ENCODE measurements at places on chromosomes 6 and 20.
A peak's percentile ranks its signal among the peaks of the same experiment; 100 is the strongest.

- DNase-seq, result no peak
- peaks cover 25% of the 10 kb centered on the region for H3K4me1 ChIP-seq
- H3K27me3 ChIP-seq, result no peaks in the 10 kb centered on the region
- H3K36me3 ChIP-seq, result peaks cover 2% of the 10 kb centered on the region
- peak overlapping the region; percentile 94 for H3K4me3 ChIP-seq
Measured at GRCh38 chr20:33444797-33445560, 1.4 kb upstream of the SNTA1 start.

DNA sequence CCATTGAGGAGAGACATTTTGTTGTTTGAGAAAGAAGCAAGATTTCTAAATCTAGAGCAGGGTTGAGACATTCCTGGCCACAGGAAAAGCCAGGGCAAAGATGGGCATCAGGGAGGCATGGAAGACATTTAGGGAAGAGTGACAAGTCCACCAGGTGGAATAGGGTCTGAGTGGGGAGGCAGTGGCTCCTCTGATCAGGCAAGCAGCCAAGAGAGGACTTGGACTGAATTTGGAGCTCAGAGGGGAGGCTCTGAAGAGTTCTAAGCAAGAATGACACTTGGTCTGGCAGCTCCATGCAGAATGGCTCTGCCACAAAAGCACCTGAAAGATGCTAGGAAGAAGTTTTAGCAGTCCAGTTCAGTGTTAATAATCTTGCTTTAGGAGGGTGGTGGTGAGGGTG, 120.8 kb downstream of the FYN start:
- DNase-seq, result no peak
- peaks cover 7% of the 10 kb centered on the region for H3K36me3 ChIP-seq
- H3K4me1 ChIP-seq, result peaks cover 57% of the 10 kb centered on the region
- H3K27me3 ChIP-seq, result no peaks in the 10 kb centered on the region

DNA sequence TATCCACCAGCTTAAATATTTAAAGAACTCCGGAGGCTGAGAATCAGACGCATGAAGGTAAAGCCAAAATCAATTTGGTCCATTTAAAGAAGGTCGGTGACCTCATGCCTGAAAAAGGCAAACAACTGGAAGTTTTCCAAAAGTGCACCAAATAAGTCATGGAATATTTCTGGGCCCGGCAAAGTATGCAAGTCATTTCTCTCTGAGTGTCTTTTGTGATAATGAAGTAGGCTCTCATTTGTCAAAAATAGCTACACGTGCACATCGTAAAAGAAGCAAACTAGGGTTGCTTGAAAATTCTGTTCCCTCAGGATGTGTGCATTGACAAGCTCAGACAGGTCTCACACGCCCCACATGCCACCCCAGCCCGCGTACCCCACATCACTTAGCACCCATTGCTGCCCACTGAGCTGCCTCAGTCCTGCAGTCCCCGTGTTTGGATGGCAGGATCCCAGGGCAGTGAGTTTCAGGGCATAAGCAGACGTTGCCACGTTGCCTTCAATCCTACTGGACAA, 20.5 kb upstream of the PYGB start:
- no peak overlapping the region for H3K4me3 ChIP-seq
- H3K4me1 ChIP-seq, result peaks cover 12% of the 10 kb centered on the region
- no peak overlapping the region for H3K27ac ChIP-seq
- no peak for DNase-seq

DNA sequence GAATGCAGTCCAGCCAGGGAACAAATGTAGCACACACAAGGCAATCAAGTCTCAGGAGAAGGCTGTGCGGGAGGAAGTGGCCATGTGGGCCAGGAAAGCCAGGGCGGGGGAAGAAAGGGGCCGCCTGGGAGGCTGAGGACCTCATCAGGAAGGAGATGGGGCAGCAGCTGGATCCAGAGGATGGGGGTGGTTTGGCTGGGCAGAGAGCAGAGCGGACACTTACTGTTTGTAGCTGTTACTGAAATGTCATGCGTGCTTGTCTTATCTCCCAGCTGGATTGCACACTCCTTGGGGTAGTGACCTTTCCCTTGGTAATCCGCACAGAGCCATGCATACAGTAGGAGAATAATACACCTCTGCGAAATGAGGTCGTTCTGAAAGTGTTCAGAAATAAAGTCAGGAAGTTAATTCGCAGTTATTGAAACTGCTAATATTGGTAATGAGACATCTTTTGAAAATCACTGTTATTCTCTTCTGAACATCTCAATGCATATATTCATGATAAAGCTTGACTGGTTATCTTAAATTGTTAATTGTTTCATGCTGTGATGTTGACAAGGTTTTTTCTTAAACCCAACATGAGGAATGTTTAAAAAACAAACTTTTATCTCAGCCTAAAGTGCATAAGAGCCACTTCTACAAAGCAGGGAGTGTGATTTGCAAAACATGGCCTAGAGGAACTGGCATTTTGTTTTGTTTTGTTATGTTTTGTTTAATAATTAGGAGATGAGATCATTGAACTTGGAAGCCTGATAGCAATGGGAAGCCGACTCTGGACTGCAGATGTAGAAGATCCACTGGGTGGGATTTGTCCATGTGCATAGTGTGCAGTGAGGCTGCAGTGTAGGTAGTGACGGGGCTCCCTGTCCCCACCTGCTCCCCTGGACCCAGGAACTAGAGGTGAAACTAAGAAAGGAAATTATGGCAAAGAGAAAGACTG, 18.0 kb upstream of the MAP3K4 start:
- no peaks in the 10 kb centered on the region for H3K4me1 ChIP-seq
- DNase-seq, result no peak
- peaks cover 7% of the 10 kb centered on the region for H3K27me3 ChIP-seq
- H3K4me3 ChIP-seq, result no peak overlapping the region
- H3K36me3 ChIP-seq, result no peaks in the 10 kb centered on the region
- H3K27ac ChIP-seq, result no peak overlapping the region

DNA sequence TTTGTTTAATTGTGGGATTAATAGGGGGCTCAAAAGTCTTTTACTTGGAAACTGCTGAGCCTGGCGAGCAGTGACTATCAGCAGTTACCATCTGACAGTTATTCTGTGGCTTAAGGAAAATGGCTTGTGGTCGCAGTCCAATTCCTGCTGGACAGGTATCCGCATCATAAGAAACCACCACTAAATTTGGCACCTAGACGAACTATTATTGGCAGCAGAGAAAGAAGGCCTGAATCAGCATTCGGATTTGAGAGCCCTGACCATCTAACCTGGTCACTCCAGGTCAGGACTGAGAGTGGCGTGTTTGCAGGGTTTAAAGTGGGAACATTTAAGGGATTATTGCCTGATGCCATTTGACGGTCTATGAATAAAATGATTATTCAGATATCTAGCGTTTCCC, 146.4 kb downstream of the RPS12 start:
- H3K4me3 ChIP-seq, result no peak overlapping the region
- H3K4me1 ChIP-seq, result peaks cover 4% of the 10 kb centered on the region
- no peaks in the 10 kb centered on the region for H3K36me3 ChIP-seq
- H3K27me3 ChIP-seq, result peaks cover 15% of the 10 kb centered on the region
- no peak for DNase-seq

- no peak overlapping the region for H3K4me3 ChIP-seq
- no peak for DNase-seq
Measured at GRCh38 chr20:52168116-52168515, 23.5 kb downstream of the ZFP64 start.

DNA sequence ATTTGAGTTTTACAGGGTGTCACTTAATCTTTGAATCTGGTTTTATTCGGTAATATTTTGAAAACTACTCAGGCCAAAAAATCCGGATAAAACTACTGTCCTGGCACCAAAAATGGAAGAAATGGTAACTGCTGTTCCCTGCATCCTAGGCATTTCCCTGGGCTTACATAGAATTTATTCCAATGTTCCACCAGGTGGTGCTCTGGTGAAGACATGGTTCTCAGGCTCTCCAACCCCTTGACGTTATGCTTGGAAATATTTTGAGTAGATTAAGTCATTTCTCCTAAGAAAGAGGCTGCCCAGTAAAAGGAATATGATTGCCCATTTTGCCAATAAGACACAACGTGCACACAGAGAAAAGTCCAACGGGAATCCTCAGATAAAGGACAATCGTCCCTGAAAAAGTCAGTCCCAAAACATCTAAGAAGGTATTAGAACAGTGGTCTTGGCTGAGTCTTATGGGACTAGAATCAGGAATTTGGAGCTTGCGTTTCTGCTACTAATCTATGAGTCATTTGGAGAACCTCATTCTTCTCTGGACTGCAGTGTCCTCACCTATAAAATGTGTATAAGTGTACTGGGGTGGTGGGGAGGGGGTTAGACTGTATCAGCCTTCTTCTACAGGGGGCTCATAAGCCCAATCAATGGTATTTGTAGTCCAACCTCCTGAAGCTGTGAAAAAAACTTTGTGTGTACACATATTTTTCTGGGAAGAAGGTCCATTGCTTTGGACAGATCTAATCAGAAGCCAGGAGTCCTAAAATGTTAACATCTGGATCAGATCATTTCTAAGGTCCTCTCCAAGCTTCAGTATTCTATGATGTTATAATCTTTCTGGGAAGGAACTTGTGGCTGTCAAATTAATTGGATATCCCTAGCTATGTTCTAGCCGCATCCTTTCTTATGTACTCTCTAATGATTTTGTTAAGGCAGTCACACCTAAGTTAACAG, 131.0 kb upstream of the BMP2 start:
- H3K4me1 ChIP-seq, result no peaks in the 10 kb centered on the region
- H3K27me3 ChIP-seq, result peaks cover 2% of the 10 kb centered on the region
- H3K36me3 ChIP-seq, result no peaks in the 10 kb centered on the region
- H3K27ac ChIP-seq, result no peak overlapping the region
- DNase-seq, result no peak

GRCh38 chr20:11849270-11849915, 68.3 kb upstream of the BTBD3 start:
- no peaks in the 10 kb centered on the region for H3K36me3 ChIP-seq
- no peaks in the 10 kb centered on the region for H3K4me1 ChIP-seq
- H3K27ac ChIP-seq, result no peak overlapping the region
- H3K4me3 ChIP-seq, result no peak overlapping the region
- no peak for DNase-seq

- H3K4me1 ChIP-seq, result peaks cover 4% of the 10 kb centered on the region
- no peak overlapping the region for H3K4me3 ChIP-seq
- DNase-seq, result no peak
- no peaks in the 10 kb centered on the region for H3K36me3 ChIP-seq
- H3K27ac ChIP-seq, result no peak overlapping the region
- peaks cover 13% of the 10 kb centered on the region for H3K27me3 ChIP-seq
Measured at GRCh38 chr6:70371454-70372105, 41.7 kb upstream of the FAM135A start.

DNA sequence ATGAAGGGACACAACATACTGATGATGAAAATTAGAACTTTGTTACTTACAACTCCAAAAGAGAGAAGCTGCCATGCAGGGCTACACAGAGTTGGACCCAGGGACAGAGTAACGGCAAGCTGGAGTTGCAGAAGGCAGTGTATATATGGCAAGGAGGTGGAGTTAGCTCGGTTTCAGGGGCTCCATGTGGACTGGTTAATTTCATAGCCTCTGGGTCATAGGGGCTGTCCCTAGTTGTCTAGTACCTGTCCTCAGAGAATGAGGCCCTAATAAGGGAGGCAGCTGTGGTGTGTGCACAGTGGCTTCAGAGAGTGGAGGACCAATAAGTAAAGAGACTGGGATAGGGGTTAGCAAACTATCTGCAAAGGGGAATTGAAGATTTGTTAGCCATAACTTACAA, 7.9 kb upstream of the ZSCAN12 start:
- H3K4me1 ChIP-seq, result no peaks in the 10 kb centered on the region
- no peak overlapping the region for H3K4me3 ChIP-seq
- H3K27me3 ChIP-seq, result peaks cover 16% of the 10 kb centered on the region
- no peaks in the 10 kb centered on the region for H3K36me3 ChIP-seq
- no peak for DNase-seq

DNA sequence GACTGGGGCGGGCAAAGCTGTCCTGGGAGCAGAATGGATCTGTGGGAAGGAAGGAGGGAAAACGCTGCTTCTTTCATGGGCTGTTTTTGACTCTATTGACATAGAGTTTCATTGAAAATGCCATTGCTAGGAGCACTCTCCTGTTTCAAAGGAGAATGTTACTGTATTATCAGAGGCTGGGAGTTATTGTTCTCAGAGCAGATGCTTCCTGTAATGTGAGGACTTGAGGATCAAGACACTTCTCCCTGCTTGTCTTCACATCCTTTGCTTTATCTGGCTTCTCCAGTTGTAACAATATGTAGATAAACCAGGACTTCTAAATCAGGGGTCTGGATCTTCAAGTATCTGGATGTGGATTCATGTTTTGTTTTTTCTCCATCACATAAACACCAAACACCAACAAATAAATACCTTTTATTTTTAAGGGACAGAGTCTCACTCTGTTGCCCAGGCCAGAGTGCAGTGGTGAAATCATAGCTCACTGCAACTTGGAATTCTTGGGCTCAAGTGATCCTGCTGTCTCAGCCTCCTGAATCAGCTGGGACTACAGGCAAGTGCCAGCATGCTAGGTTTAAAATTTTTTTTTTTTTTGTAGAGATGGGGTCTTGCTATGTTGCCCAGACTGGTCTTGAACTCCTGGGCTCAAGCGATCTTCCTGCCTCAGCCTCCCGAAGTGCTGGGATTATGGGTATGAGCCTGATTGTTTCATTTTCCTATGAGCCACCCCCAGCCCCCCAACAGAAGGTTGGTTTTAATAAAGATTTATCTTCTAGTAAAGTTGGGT, 3.9 kb downstream of the CD109 start:
- DNase-seq, result no peak
- H3K27me3 ChIP-seq, result peaks cover 22% of the 10 kb centered on the region
- no peak overlapping the region for H3K27ac ChIP-seq
- H3K4me1 ChIP-seq, result peaks cover 12% of the 10 kb centered on the region
- no peak overlapping the region for H3K4me3 ChIP-seq

DNA sequence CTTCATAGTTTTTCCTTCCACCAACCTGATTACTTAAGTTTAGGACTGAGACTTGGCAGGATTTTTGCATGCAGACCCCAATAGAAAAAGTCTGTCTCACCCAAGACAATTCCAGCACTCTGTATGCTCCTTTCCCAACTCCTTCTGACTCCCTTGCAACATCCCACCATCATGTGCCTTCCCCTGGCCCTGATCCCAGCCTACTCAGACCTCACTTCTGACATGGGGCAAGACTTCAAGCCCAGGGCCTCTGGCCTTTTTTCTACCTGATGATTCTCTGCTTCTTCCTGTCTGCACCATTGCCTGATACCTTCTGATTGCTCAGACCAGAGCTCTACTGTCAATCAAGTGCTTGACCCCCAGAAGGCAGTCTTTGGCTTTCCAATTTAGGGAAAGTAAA, 96.6 kb downstream of the HAO1 start:
- H3K27ac ChIP-seq, result no peak overlapping the region
- no peaks in the 10 kb centered on the region for H3K36me3 ChIP-seq
- H3K27me3 ChIP-seq, result no peaks in the 10 kb centered on the region
- H3K4me1 ChIP-seq, result no peaks in the 10 kb centered on the region

GRCh38 chr20:45426320-45427016, 10.5 kb downstream of the PIGT start:
- H3K36me3 ChIP-seq, result peaks cover 25% of the 10 kb centered on the region
- H3K4me3 ChIP-seq, result no peak overlapping the region
- DNase-seq, result no peak
- H3K27ac ChIP-seq, result no peak overlapping the region
- peaks cover 5% of the 10 kb centered on the region for H3K4me1 ChIP-seq
- H3K27me3 ChIP-seq, result no peaks in the 10 kb centered on the region

DNA sequence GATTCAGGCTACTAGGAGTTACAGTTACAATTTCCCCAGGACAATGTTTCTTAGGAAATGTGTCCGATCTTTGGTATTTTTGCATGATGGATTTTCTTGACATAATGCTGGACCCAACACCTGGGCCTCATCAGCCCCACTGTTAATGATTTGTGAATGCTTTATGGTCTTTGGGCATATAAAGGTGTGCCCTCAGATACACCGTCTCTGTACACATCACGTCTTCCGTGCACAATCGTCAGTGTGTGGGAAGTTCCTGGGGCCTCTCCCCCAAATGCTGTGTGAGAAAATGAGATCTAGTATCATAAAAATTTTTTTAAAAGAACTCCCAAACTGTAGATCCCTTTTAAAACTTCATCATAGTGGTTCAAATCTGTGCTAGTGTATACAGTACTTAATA, 373.2 kb upstream of the ID4 start:
- no peak for DNase-seq
- H3K27ac ChIP-seq, result no peak overlapping the region
- H3K27me3 ChIP-seq, result no peaks in the 10 kb centered on the region

Measured in memory B cell (primary cell).